ENCODE measurements at places on chromosomes 5 and 9. TPM values are rescaled to one million over a fixed set of nuclear protein-coding genes. Genes with fewer than 3 reads are reported as not detected.

DNA sequence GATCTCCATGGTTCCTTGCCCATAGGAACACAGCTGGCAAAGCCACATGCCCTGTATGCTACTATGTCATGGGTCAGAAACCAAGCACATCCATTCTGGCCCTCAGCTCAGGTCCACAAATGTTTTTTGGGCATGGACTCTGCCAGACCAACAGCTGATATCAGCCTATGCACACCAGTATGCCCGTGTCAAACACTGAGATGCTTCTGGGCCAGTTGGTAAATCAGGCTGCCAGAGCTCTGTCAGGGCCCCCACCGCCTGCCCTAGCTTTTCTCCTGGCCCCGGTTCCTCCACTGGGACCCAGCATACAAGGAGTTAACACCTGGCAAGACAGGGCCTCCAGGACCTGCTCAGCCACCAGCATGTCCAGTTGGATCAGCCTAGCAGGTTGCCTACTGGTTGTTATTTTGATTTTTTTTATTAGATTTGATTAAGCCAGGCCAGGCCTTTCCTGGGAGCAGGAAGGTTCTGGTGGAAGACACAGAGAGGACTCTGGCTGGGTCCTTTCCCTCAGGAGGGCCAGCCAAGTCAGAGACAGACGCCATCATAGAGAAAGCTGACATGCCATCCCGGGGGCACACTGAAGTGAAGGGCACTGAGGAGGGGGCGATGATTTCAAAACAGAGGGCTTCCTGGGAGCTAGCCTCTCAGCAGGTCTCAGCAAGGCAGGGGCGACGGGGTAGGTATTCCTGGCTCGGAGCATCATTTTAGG lies 65.8 kb downstream of the TSTD2 start:
- H3K27me3 ChIP-seq = no peaks in the 10 kb centered on the region
- H3K27ac ChIP-seq = no peak overlapping the region
- H3K4me3 ChIP-seq = no peak overlapping the region
- no peak for DNase-seq

DNA sequence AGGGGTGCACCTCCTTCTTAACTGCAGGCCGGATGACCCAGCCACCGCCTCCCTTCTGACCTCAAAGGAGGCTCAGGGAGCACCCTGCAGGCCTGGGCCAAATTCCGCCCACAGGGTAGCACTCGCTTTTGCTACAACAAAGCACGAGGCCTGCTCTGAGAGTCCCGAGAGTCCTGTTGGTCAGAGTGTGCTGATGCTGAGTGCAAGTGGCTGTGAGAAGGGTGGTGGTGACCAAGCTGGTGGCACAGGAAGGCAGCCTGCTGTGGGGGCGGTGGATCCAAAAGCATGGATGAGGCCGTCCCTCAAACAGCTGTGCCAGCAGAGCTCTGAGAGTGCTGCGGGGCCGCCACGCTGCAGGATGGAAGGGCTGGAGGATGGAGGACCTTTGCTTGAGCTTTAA lies 101.8 kb downstream of the AK8 start:
- H3K4me3 ChIP-seq = no peak overlapping the region
- H3K4me1 ChIP-seq = no peaks in the 10 kb centered on the region
- no peaks in the 10 kb centered on the region for H3K36me3 ChIP-seq
- peaks cover 10% of the 10 kb centered on the region for H3K27me3 ChIP-seq
- peak; percentile 30 for DNase-seq

DNA sequence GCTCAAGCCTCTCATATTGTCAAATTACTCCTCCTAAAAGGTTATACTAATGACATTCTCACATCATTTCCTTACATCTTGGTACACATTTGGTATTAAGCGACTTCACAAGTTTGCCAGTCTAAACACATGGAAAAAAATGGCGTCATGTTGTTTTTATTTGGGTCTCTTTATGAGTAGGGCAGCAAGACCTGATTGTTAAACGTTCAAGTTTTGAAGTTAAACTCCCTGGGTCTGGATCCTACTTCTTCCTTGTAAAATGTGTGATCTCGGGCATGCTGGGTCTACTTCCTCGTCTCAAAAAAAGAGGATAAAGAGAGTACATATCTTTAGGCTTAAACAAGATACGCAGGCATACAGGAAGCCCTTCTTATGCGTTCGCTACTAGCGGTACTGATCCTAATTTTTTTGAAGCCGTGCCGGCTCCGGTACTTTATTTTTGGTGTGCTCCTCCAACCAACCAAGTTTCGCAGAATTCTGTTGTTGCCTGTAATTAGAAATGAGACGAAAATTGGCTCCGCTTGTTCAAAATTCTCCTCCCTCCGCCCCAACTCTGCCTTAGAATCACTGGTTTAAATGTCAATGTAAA lies 596 bp upstream of the CDC37L1 start:
- peak overlapping the region; percentile 92 for H3K4me3 ChIP-seq
- DNase-seq = no peak
- no peaks in the 10 kb centered on the region for H3K36me3 ChIP-seq
- no peaks in the 10 kb centered on the region for H3K27me3 ChIP-seq
- peaks cover 3% of the 10 kb centered on the region for H3K4me1 ChIP-seq
- H3K27ac ChIP-seq = peak overlapping the region; percentile 72

GRCh38 chr5:78109891-78110324 lies 184.6 kb downstream of the AP3B1 start:
- H3K27ac ChIP-seq = no peak overlapping the region
- no peak overlapping the region for H3K4me3 ChIP-seq
- no peak for DNase-seq
- peaks cover 36% of the 10 kb centered on the region for H3K36me3 ChIP-seq
- peaks cover 6% of the 10 kb centered on the region for H3K4me1 ChIP-seq

DNA sequence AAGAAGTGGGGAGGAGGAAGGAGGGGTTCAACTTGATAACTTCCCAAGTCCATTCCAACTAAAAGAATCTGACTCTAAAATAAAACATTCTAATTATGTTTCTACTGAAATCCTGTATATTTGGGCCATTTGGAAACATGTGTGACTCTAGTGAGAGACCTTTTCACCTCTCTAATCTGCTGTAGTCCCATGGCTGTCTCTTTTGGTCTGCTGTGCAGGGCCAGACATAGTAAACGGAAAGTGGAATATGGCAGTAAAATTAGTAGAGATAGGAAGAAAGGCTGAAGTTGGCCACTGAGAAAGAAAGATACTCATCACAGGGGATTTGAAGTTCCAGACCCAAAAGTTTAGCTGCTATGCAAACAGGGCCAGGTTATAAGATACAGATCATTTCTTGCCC lies 15.9 kb downstream of the RFX3 start:
- no peak overlapping the region for H3K4me3 ChIP-seq
- H3K27ac ChIP-seq = peak overlapping the region; percentile 50
- no peaks in the 10 kb centered on the region for H3K4me1 ChIP-seq

GRCh38 chr5:39194466-39195136 lies 24.8 kb downstream of the FYB1 start:
- no peak overlapping the region for H3K27ac ChIP-seq
- H3K27me3 ChIP-seq = no peaks in the 10 kb centered on the region
- H3K4me1 ChIP-seq = no peaks in the 10 kb centered on the region

DNA sequence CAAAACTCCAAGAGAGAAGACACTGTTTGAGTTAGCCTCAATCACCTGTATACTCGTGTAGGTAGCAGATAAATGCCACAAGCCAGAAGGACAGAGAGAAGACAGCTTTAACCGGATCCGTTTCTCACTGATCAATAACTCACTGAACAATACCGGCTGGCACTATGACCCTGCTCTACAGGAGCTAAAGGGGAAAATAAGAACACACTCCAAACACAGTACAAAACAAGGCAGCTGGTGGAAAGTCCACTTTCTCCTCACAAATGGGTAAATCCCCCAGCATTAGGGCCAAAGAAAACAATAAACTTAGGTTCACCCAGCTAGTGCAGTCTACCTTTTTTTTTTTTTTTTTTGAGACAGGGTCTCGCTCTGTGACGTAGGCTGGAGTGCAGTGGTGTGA lies 169.4 kb downstream of the CRB2 start:
- H3K27ac ChIP-seq = no peak overlapping the region
- H3K4me3 ChIP-seq = no peak overlapping the region
- no peaks in the 10 kb centered on the region for H3K4me1 ChIP-seq
- DNase-seq = no peak
- H3K36me3 ChIP-seq = no peaks in the 10 kb centered on the region

NR2F1-AS1 gene
- total RNA-seq = 1.4 TPM

CD14 gene
- not detected for total RNA-seq

STPG3 gene
- not detected for total RNA-seq
